ENCODE measurements at places on chromosomes 2 and 18.

- DNase-seq: no peak
These were observed 800 bp downstream of the IL1RL2 start for GRCh38 chr2:102187496-102188150.

GRCh38 chr2:37984176-37984575 lies 59.1 kb downstream of the RMDN2 start:
- no peak for DNase-seq

- no peak for DNase-seq
These were observed 12.3 kb upstream of the SLC35F5 start for GRCh38 chr2:113768770-113769169.

DNA sequence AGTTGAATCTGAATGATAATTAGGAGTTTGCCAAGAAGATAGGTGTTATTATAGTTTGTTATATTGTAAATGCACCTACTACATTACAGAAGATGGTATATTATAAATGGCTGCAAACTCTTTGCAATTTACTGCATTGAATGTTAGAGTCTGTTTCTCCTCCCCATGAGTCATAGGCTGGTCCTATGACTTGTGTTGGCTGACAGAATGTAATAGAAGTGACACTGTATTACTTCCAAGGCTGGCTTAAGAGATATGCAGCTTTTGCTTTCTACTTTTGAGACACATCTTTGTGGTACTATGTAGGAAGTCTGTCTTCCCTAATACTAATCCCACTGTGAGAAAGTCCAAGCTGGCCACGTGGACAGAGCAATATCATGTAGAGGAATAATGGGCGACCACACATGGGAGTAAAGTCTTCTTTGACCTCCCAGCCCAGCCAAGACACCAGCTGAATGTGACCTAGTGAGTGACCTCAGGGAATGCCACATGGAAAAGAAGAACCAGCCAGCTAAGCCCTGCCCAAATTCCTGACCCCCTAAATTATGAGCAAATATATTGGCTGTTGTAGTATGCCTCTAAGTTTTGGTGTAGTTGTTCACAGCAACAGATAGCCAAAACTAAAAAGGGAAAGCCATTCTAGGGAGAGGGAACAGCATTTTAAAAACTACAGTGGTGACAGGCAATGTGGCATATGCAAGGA lies 6.8 kb upstream of the DDX1 start:
- no peak for DNase-seq

GRCh38 chr2:12883906-12884305 lies 167.2 kb downstream of the TRIB2 start:
- DNase-seq: no peak

DNA sequence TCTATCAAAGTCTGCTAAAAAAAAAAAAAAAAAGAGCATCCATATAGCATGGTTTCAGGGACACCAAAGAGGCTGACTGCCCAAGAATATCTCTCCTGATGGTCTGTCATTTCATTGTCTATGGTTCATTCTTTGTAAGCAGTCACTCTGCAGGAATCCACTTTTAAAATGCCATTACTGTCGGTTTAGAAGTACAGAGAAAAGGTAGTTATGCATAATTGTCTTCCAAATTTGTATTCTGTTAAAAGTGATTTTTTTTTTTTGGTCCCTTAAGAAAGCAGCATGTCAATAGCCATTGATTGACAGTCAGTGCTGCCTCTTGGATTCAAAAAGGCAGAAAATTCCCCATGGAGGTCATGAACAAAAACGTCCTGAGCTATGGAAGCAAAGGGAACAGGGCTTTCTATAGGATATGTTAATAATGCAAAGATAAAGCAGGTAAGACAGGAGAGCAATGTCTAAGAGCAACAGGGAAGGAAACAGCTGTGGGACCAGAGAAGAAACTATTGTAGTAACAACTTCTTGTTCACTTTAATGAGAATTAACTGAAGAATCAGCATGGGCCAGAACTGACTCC lies 245.8 kb downstream of the TMX3 start:
- DNase-seq: no peak

DNA sequence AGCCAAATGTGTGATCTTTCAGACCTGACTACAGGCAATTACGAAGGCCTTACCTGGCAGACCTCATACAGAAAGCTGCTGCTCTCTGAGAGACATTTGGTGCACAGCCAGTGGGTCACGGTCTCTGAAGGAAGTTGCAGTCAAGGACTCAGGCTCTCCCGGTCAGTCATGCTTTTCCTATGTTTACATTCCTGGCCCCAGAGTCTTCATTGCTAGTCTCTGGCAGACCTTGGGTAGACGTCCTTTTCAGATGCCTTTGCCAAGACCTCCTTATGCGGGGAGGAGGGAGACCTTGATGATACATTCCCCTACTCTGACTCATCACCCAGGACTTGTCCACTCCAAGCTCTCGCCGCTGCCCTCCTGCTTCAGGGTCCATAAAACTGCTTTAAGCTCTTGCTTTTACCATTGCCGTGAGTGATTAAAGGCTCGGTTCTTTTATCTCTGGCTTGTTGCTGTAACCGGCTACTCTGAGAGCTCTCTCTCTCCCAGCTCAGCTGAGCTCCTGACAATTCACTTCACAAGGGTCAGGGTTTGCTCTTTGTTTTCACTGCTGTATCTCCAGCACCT lies 62.0 kb upstream of the SLC35F5 start:
- no peak for DNase-seq

Measured in Jurkat, Clone E6-1 (cell line).